Right lobe of liver (tissue), 6 donors: ENCODE measurements at places on chromosomes 16 and 17. TPM values are rescaled to one million over a fixed set of nuclear protein-coding genes. Genes with fewer than 3 reads are reported as not detected.

TBC1D3H gene
- total RNA-seq: not detected

SMTNL2 gene
- not detected for total RNA-seq

CARD14 gene
- total RNA-seq: 0.22 TPM

SLC6A2 gene
- 0.37 TPM for total RNA-seq

ZSCAN32 gene
- 7.5 TPM for total RNA-seq

TEKT3 gene
- not detected for total RNA-seq

SRRM2 gene
- total RNA-seq: 314 TPM

CETP gene
- total RNA-seq: 0.62 TPM

GINS2 gene
- 4.7 TPM for total RNA-seq

DNA sequence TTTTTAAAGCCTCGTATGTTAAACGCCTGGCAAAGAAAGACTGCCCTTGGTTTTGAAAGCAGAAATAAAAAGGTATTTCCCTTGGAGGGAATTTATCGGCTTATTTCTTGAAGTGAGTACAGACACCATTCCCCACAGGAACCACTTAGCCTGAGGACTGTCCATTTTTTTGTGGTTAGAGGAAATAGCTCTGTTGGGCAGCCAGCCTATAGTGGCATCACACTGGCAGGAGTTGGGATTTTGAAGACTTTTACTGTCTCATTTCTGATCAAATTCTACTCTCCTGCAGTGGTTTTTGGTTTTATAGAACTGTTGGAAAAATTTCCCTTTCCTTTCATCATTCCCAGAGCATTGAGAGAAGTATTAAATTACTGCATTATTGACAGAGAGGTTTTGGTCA is 34.1 kb upstream of the CDC6 start:
- DNase-seq: no peak

GRCh38 chr16:75080205-75081029 is 36.2 kb downstream of the LDHD start:
- no peak for DNase-seq

DNA sequence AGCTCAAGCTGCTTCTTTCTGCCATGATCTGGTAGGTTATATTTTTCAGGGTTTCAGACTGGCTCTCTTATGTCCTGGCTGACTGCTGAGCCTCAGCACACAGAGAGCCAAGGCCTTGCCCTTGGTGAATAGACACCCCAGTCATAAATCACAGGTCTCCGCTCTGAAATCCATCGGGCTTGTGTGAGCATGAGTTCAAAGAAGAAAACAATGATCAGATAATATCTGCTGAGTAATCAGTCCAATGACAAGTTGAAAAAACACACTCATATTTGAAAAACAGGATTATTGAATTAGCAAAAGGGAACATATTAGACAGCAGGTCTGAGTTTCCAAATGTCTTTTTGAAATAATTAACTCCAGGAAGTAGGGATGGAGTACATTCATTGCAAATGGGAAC is 51.1 kb upstream of the NDRG4 start:
- DNase-seq: no peak

DNA sequence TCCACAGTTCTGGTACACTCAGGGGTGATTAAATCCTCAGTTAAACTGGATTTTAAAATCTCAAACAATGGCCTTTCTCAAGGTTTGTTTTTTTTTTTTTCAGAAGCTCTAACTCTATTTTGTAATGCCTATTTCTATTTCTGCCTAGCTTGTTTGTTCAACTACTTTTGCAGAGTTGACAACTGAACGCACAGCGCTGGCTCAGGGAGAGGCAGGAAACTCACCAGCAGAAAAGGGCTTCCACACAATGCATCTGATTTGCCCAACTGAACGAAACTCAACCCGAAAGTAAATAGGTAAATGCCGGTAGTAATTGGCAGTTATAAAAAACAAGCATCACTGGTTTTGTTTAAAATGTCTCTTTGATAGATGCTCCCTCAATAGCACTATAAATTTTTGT is 52.7 kb upstream of the CNEP1R1 start:
- DNase-seq: no peak

DNA sequence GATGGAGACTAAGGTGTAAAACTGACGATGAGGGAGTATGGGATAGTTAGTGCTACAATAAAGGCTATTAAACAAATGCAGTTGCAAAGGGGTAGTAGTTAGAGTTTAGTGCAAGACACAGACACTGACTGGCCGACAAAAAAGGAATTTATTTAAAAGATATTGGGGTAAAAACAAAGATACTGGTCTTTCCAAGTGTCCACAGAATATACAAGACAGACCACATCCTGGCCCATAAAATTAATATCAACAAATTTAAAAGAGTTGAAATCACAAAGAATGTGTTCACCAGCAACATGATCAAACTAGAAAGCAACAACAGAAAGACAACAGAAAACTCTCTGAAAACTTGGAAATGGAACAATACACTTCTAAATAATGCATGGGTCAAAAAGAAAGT is 54.7 kb downstream of the CFDP1 start:
- DNase-seq: no peak

GRCh38 chr17:81179220-81179619 is 13.2 kb upstream of the AATK start:
- DNase-seq: no peak

DNA sequence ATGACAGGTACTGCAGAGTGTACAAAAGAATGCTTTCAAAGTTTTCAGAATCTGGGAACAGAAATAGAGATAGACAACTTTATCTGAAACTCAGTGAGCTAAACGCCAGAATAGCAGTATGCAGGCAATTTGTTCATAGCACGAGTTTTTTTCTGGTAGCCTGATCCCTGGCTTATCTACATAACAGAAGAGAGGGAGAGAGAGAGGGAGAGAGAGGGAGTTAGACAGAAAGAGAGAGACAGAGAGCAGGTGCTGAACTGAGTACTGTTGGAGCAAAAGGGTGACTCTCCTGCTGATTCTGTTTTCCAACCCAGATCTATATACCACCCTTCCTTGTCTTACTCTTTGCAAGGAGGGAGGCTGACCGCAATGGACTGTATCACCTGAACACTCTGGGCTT is 388.0 kb upstream of the CA10 start:
- DNase-seq: no peak

DNA sequence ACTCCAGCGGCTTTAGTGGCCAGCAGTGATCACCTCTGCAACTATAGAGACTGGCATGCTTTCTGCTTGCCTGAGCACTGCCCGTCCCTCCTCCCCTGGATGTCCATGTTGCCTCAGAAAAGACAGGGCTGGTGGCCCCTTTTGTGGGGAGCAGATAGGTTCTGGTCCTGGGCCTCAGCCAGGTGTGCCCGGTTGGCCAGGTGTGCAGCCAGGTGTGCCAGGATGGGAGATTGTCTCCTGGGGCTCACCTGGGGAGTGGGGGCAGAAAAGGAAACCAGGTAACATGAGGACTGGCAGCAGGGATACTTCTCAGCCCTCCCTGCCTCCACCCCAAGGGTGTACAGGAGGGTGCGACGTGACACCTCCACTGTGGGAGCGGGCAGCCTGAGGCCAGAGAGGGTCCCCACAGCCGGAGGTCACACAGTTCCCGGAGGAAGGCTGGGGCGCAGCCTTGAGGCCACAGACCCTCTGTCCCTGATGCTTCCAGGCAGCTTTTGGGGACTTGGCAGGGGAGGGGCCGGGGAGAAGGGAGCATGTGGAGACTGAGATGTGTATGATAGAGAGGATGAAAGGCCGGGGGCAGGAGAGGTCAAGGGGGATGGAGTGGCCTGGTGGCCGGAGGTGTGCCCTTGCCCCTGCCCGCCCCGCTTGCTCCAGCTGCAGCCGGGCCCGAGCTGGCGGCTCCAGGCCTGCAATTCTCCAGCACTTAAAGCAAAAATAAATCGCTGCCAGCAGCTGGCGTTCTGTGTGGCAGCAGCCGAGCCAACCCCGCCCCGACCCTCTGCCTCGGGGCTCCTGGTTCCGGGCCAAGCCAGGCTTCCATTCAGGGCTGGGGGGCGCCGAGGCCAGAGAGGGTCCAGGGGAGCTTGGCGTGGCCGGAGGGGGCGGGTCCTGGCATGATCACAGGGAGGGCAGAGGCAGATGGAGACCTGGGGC is 6.7 kb downstream of the KCNJ12 start:
- DNase-seq: no peak

- no peak for DNase-seq
Observed at GRCh38 chr16:64990101-64990500, 131.8 kb downstream of the CDH11 start.

GRCh38 chr16:67236563-67237395 is 9.8 kb downstream of the TMEM208 start:
- peak; percentile 47 for DNase-seq

DNA sequence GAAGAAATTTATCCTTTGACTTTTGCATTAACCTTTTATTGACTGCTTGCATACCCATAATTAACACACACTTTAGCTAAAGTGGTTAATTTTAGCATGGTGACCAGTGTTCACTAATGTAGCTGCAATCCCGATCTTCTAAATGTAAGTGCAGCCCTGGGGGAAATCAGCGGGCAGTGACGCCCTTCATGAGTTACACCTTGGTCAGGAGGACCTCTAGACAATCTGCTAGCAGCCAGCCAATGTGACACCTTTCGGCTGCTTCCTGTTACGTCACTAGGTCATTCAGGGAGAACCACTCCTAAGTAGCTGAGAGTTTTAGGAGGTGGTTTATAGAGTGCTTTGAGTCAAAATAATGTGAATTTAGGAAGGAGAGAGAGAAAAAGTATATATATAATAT is 180.5 kb downstream of the IRX3 start:
- no peak for DNase-seq

- DNase-seq: no peak
Observed at GRCh38 chr16:64295466-64295865, 826.4 kb downstream of the CDH11 start.

DNA sequence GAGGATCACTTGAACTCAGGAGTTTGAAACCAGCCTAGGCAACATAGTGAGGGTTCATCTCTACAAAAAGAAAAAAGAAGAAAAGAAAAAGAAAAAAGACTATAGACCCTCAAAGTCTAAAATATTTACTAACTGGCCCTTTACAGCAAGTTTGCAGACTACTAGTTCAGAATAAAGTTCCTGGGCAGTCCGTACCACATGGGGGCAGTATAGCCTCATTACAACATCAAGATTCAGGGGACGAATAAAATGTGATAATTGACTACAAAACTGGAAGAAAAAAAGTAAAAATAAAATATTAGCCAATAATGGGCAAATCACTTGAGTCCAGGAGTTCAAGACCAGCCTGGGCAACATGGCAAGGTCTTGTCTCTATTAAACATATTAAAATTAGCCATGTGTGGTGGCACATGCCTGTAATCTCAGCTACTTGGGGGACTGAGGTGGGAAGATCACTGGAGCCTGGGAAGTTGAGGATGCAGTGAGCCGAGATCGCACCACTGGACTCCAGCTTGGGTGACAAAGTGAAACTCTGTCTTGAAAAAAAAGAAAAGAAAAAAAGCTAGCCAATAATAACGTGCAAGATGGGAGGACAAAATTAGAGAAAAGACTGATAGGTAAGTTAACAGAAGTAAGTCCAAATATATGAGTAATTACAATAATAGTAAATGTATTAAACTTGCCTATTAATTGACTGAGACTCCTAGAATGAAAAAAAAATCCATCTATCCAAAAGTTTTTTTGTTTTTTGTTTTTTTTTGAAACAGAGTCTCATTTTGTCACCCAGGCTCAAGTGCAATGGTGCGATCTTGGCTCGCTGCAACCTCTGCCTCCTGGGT is 129.4 kb upstream of the SEC14L1 start:
- DNase-seq: no peak

GRCh38 chr17:27380551-27380950 is 75.7 kb upstream of the KSR1 start:
- no peak for DNase-seq

GRCh38 chr17:48406936-48407567 is 23.0 kb downstream of the SKAP1 start:
- no peak for DNase-seq

- DNase-seq: no peak
Observed at GRCh38 chr17:73561111-73561510, 83.1 kb downstream of the SDK2 start.

DNA sequence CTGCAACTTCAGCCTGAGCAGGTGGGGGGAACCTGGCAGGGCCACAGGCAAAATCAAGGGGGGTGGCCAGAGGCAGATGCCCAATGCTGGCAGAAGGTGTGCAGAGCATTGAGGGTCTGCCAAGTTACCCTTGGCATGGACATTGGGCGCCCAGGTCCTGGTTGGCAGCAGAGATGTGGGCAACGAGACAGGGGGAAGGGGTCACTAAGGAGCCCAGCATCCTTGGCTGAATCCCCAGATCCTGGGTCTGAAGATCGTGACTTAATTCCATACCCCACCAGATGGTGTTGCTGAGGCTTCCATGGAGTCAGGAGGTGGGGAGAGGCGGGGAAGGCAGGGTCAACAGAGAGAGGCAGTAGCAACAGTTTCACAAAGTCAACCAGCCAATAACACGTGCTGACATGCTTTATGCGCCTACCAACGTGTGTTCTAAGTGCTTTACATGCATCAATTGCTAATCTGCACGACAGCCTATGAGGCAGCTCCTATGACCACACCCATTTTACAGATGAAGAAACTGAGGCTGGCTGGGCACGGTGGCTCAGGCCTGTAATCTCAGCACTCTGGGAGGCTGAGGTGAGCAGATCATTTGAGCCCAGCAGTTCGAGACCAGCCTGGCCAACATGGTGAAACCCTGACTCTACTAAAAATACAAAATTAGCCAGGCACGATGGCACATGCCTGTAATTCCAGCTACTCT is 83.3 kb downstream of the GSG1L start:
- no peak for DNase-seq

DNA sequence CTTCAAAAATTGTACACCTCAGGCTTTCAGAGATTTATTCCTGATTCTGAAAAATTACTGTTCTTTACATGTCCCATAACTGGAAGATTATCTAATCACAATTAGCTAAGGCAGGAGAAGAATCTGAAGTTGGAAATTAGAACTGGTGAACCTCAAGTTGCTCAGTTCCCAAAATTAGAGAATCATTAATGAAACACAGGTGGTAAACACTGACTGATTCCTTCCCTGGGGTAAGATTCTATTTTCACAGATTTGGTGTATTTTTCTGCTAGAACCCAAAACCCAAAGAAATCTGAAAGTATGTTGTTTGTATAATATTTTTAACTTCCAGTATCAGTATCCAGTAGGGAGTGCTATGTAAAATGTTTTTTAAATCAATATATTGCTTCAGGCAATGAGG is 25.7 kb downstream of the PHKB start:
- DNase-seq: no peak

DNA sequence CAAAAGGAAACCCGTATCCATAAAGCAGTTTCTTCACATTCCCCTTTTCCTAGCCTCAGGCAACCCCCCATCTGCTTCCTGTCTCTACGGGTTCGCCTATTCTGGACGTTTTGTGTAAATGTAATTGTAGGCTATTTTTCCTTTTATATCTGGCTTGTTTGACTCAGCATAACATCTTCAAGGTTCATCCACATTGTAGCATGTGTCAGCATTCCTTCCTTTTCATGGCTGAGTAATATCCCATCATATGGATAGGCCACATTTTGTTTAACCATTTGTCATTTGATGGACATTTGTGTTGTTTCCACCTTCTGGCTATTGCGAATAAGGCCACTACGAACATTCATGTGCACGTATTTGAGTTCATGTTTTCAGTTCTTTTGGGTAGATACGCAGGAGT is 54.6 kb downstream of the FOXL1 start:
- DNase-seq: no peak
